ENCODE measurements at places on chromosomes 1 and 21.
A peak's percentile ranks its signal among the peaks of the same experiment; 100 is the strongest.

- no peak for DNase-seq
Observed at GRCh38 chr1:211153932-211154331, 20.0 kb upstream of the KCNH1 start.

GRCh38 chr1:189530162-189530561 lies 947.5 kb downstream of the BRINP3 start:
- DNase-seq, result no peak

DNA sequence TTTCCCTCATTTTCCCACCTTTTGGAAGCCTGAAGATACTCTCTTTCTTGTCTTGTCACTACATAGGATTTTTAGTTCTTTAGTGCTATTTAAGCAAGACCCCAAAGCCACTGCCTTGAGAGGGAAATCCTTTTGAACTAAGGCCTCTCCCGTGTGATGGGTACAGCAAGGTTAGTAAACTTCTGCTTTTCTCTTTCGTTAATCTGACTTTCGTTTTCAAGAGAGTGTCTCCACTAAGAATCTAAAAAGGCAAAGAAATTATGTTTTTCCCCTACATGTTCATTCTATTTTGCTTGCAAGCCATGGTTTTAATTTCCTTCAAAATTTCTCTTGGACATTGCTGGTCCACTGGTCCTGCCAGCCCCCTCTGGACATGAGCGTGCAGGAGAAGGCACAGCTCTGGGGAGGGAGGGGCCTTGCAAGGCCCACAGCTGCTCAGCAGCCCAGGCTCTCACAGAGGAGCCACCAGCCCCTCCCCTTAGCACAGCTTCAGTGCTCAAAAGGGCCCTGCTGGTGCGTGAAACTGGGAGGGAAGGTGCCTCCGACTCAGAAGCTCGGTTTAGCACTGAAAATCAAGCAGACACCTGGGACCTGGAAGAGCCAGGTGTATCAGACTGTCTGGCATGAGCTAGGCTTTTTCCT lies 210.9 kb upstream of the GALNT2 start:
- DNase-seq, result no peak

GRCh38 chr1:27596986-27597385 lies 7.0 kb downstream of the AHDC1 start:
- DNase-seq, result no peak

DNA sequence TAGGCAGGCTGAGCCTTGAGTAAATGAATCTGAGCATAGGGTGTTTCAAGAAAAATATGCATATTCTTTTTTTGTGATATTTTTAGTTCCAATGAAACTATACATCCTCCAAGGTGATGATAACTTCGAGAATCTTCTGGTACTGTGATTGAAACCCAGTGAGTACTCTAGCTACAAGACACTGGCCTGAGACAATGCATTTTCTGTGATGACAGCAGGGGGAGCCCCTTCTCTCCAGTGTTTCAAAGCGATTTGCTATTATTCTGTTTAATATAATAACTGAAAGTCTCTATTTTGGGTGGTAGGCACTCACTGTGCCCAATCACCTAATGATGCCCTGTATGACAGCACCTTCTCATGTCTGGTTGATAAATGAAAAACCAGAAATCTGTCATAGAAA lies 12.1 kb downstream of the IRF2BP2 start:
- DNase-seq, result peak; percentile 46

- no peak for DNase-seq
Observed at GRCh38 chr1:9848022-9848421, 24.3 kb upstream of the CLSTN1 start.

GRCh38 chr1:1610796-1611195 lies 4.5 kb upstream of the MIB2 start:
- DNase-seq, result no peak

- no peak for DNase-seq
Observed at GRCh38 chr21:27564684-27565301, 597.9 kb upstream of the ADAMTS5 start.

- no peak for DNase-seq
Observed at GRCh38 chr1:43255438-43256210, 14.2 kb upstream of the TMEM125 start.

- no peak for DNase-seq
Observed at GRCh38 chr21:35212393-35213127, 163.5 kb upstream of the RUNX1 start.

GRCh38 chr1:194341587-194341986 lies 1155.2 kb upstream of the B3GALT2 start:
- no peak for DNase-seq

DNA sequence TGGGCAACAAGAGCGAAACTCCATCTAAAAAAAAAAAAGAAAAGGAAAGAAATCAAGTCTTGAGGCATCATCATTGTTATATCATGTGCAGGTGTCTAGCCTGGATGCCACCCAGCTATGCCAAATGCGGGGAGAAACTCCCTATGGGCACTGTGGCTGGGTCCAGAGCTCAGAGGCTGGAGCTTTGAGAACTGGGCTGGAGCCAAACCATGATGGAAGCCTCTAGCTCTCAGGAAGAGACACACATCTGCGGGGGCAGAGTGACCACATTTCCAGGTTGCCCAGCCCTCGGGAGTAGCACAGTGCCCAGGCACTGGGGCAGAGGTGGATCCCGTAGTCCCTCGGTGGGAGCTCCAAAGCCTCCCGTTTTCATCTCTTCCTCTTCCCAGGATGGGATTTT lies 58.9 kb downstream of the COL18A1 start:
- no peak for DNase-seq

DNA sequence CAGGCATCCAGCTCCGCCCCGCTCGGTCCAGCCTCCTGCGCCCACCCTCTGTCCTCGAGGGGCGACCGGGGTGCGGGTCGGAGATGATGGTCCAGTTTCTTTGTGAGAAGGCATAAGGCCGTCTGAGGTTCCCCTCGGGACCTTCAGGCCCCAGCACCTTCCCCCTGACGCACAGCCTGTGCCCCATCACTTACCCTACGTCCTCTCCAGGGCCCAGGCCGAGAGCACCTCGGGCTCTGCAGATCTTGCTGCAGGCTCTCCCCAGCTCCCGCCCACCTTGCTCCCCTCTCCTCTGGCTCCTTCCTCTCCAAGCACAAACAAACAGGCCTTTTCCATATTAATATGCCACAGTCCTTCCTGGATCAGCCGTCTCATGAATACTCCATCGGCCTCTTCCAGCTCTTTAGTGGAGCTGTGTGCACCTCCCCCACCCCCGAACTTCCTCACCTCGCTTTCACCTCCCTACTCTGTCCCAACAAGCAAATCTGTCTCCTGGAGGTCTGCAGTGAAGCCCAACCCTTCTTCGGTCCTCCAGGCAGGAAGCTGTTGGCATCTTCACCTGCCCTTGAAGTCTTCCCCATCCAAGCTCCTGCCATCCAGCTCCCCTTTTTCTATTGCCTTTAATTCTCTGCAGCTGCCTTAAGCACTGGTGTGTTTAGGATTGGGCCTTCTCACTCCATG lies 448 bp upstream of the COL9A2 start:
- no peak for DNase-seq

DNA sequence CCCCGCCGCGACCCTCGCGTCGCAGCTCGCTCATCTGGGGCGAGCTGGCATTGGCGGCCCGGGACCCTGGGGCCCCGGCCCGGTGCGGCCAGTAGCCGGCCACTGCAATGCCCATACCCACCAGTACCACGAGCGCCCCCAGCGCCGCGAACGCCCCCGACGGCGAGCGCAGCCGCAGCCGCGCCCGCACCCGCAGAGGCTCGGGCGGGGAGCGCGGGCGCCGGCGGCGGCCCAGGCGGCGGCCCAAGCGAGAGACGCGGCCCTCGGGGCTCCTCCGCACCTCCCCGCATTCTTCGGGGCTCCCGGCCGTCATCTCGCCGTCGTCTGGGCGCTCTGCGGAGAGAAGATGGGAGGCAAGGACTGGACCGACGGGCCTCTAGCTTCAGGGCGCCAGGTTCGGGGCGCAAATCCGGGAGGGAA lies 2.2 kb downstream of the TMEM200B start:
- DNase-seq, result no peak

DNA sequence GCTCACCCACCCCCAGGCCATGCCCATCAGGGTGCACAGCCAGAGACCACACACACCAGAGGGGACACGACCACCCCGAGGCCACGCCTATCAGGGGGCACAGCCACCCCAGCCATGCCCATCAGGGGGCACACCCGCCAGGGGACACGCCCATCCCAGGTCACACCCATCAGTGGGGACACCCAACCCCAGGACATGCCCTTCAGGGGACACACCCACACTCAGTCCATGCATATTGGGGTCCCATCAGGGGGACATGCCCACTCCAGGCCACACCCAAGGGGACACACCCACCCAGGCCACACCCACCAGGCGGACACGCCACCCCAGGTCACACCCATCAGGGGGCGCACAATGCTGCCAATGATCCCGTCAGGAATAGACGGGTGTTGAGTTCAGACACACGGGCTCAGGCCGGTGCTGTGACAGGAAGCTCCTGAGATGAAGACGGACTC lies 20.7 kb downstream of the MCM3AP start:
- DNase-seq, result no peak

- no peak for DNase-seq
Observed at GRCh38 chr1:81377406-81377805, 423.3 kb upstream of the ADGRL2 start.

Data from stimulated activated CD8-positive, alpha-beta memory T cell treated with anti-CD3 and anti-CD28 coated beads, Interleukin-4, amount 100 ng/mL, for 24 hours (primary cell).